Neural progenitor cell (in vitro differentiated cells): ENCODE measurements at places on chromosomes 12 and 14. TPM values are rescaled to one million over a fixed set of nuclear protein-coding genes. Genes with fewer than 3 reads are reported as not detected.

DNA sequence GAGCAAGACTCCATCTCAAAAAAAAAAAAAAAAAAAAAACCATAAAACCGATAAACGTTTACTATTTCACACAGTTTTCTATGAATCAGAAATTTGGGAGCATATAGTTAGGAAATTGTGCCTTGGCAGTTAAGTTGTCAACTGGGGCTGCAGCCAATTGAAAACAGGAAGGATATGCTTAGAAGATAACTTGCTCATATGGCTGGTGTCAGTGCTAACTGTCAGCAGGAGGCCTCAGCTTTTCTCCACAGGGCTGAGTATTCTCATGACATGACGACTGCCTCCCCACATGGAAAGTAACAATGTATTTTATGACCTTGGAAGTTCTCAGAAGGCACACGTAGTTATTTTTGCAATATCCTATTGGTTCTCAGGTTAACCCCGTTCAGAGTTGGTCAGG is 29.6 kb upstream of the OR5AU1 start:
- no peaks in the 10 kb centered on the region for H3K4me1 ChIP-seq
- H3K27me3 ChIP-seq = no peaks in the 10 kb centered on the region
- H3K27ac ChIP-seq = no peak overlapping the region
- no peak overlapping the region for H3K4me3 ChIP-seq

Gene LYZ
- total RNA-seq = 0.68 TPM in 1 of 2 replicates, not detected in the other

DNA sequence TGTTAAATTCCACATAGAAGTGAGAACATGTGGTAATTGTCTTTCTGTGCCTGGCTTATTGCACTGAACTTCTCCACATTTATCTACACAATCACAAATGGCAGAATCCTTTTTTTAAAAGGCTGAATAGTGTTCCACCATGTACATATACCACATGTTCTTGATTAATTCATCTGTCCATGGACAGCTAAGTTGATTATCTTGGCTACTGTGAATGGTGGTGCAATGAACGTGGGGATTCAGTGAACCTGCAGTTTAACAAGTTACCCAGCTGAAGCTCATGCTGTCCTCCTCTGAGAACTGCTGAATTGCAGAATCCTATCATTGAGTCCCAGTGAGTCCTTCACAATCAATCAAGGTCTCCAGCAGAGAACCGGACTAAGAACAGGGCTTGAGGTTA is 74.9 kb downstream of the TBK1 start:
- H3K4me1 ChIP-seq = peaks cover 16% of the 10 kb centered on the region
- no peak overlapping the region for H3K27ac ChIP-seq
- H3K27me3 ChIP-seq = no peaks in the 10 kb centered on the region

DNA sequence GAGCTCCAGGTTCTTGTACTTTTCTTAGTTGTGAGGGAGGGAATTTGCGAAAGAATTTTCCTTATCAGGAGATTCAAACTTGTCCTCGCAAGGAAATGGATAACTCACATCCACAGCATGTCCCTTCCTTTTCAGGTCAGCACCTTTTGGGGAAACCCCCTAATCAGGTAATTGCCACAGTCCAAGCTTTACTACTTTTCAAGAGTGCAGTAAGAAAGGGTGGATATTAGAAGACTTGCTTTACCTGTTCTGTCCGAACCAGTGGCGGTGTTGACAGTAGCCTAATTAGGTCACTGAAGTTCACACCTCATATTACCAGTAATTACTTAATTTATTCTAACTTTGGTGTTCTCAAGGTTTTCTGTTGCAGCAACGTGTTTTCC is 6.7 kb upstream of the C12orf50 start:
- H3K36me3 ChIP-seq = no peaks in the 10 kb centered on the region
- DNase-seq = no peak
- no peaks in the 10 kb centered on the region for H3K27me3 ChIP-seq

- H3K4me3 ChIP-seq = no peak overlapping the region
- peaks cover 75% of the 10 kb centered on the region for H3K27me3 ChIP-seq
- no peak for DNase-seq
- H3K4me1 ChIP-seq = peaks cover 25% of the 10 kb centered on the region
Observed at GRCh38 chr12:54590978-54591591, 2.6 kb upstream of the PPP1R1A start.

DNA sequence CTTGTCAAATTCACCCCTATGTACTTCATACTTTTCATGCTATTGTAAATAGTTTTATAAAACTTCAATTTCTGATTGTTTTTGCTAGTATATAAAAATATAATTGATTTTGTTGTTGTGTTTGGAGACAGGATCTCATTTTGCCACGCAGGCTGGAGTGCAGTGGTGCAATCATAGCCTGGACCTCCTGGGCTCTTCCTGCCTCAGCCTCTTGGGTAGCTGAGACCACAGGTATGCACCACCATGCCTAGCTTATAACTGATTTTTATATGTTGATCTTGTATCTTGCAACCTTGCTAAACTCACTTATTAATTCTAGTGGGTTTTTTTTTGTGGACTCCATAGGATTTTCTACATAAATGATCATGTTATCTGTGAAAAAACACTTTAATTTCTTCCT is 23.5 kb downstream of the ATP5MC2 start:
- no peak overlapping the region for H3K4me3 ChIP-seq
- no peak for DNase-seq
- H3K4me1 ChIP-seq = no peaks in the 10 kb centered on the region
- H3K27me3 ChIP-seq = no peaks in the 10 kb centered on the region
- no peak overlapping the region for H3K27ac ChIP-seq

Gene IRAK3
- 0.37 and 3.0 TPM in 2 replicates for total RNA-seq
